WTC11 (cell line): ENCODE measurements at places on chromosomes 3 and 15. TPM values are rescaled to one million over a fixed set of nuclear protein-coding genes. Genes with fewer than 3 reads are reported as not detected.

GRCh38 chr15:49435174-49435573, 12.1 kb downstream of the FGF7 start:
- no peaks in the 10 kb centered on the region; the same call in 1 of the 2 replicates for H3K27me3 ChIP-seq
- no peaks in the 10 kb centered on the region for H3K36me3 ChIP-seq
- H3K4me3 ChIP-seq, result no peak overlapping the region
- DNase-seq, result no peak

GRCh38 chr15:64501396-64501715, 41.0 kb downstream of the ZNF609 start:
- no peak for DNase-seq
- no peak overlapping the region for H3K4me3 ChIP-seq
- peaks cover 25% of the 10 kb centered on the region for H3K4me1 ChIP-seq
- peaks cover 29% of the 10 kb centered on the region for H3K36me3 ChIP-seq

DNA sequence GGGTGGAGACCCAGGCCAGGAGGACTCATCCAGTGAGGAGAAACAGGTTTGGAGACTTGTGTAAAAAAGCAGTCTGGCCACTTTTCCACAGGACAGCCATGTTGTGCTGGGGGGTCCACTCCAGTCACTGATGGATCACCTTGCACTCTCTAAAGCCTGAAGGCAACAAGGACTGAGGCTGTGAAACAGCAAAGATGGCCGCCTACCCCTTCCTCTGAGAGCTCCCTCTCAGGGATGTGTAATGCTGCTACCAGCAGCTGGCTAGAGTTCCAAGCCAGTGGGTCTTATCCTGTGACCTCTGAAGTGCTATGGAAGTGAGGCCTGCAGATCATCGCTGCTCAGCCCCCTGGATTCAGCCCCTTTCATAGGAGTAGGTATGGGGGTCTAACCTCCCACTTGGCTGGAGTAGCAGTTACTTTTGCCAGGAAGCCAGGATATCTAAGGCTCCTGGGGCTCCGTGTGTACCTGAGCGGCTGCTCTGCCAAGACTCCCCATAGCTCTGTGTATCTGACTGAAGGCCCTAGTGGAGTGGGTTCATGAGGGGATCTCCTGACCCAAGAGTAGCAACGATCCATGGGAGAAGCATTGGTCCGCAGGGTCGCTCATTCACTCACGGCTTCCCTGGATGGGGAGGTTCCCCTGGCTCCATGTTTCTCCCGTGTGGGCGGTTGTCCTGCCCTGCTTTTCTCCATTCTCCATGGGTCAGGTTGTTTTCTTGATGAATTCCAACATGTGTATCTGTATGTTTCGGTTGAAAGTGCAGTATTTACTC, 69.9 kb upstream of the TNFSF10 start:
- H3K27ac ChIP-seq, result no peak overlapping the region
- H3K27me3 ChIP-seq, result no peaks in the 10 kb centered on the region
- H3K4me1 ChIP-seq, result no peaks in the 10 kb centered on the region
- no peak overlapping the region for H3K4me3 ChIP-seq
- no peak for DNase-seq

IGDCC3 gene
- total RNA-seq, result 49.2 to 53.5 TPM (median 53.5 TPM) in 3 replicates
